ENCODE measurements at places on chromosomes 3 and 15.

- DNase-seq = no peak
Measured at GRCh38 chr3:43198791-43199644, 87.3 kb upstream of the SNRK start.

- DNase-seq = no peak
Measured at GRCh38 chr3:178802259-178802658, 266.0 kb downstream of the KCNMB2 start.

DNA sequence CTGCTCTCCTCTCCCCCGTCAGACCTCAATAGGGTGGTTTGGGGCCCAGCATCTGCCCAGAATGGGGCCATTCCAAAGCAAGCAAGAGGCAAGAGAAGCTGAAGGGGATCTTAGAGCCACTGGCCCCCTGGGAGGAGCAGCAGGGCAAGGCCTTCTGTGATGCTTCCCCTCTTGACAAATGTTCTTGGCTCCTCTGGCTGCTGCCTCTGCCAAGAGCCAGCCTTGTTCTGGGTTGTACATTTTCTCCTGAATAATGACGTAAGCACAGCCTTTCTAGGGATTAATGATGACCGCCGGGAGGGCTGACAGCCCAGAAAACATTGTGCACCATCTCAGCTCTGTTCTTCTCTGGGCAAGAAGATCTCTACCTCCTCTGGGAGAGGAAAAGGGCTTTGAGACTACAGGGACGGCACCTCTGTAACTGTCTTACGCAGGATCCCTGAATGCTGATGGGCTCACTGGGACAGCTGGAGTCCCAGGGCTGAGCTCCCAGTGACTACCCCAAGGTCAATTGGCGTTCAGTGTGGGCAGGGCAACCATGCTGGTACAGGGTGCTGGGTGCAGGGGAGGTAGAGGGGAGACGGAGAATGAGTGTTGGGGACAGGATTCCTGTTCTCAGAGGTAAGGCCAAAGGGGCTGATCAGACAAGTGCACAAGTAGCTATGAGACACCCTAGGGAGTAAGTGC lies 253.3 kb downstream of the FAM43A start:
- DNase-seq = no peak

DNA sequence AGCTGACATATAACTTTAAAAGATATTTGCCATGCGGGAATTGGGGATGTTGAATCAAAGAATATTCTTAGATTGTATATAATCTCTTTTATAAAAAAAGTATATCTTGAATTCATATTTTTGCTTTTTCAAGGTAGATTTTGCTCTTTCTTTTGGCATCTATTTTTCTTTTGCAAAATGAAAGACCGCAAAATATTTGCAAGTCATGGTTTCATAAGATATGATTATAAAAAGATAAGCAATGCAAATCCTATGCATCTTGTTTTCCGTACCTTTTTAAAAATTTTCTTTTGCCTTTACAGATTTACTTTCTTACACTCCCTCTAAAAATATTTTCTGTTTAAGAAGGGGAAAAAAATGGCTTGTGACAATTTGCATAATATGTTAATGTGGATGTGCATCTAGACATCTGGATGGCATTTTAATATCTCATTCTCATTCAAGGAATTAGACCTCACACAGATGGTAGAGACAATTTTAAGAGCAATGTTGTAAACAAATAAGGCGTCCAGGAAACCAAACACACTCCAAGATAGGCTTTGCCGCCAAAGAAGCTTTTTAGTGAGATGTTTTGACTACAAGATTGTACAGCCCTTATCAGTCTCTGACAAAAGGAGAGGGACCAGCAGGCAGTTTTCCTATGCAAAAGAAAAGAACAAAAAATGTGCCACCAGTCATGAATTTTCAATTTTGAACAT lies 371.1 kb downstream of the CHL1 start:
- no peak for DNase-seq

Measured in B cell (primary cell).